ENCODE measurements at places on chromosomes 16 and 17.

DNA sequence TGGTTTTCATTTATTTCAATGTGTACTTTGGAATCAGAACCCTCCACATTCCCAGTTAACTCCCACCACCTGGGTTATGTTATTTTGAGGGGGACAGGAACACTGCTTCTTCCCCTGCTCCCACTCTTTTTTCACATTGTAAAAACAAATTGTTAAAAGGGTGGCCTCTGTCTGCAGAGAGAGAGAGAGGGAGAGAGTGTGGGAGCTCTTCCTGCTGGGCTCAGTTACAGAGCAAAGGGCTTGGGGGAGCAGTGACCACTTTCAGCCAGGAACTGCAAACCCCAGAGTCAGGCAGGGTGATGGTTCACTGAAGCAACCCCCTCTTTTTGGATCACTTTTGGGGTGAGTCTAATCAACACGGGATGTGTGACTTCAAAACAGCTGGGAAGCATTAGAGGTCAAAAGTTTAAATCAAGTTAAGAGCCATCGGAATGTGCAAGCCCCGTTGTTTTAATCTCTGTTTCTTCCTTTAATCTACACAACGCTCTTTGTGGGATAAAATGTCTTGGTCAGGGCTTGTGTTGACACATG, 577.0 kb upstream of the CDH11 start:
- DNase-seq, result no peak

DNA sequence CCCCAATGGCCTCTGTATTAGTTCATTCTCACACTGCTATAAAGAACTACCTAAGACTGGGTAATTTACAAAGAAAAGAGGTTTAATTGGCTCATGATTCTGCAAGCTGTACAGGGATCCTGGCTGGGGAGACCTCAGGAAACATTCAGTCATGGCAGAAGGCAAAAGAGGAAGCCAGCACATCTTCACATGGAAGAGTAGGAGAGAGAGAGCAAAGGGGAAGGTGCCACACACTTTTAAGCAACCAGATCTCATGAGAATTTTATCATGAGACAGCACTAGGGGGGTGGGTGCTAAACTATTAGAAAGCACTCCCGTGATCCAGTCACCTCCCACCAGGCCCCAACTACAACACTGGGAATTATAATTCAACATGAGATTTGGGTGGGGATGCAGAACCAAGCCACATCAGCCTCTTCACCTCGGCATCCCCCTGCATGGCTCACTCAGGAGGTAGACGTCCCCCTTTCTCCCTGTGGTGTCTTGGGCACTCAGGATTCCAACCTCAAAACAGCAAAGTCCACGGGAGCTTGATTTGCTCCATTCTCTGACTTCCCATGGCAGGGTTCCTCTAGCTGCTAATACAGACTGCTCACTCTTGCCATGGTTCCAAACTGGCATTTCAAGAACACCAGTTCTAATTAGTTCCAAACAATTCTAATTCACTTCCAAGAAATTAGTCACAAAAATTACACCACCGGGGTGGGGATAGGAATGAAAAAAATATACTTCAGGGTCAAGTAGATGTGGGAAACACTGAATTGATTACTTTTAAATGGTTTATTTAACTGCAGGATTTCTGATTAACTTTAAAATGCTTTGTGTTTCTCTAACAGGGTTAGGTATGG, 203.8 kb upstream of the HSBP1 start:
- DNase-seq, result no peak

GRCh38 chr16:23615805-23616204, 19.7 kb upstream of the NDUFAB1 start:
- DNase-seq, result no peak

- DNase-seq, result no peak
These were observed 191.8 kb upstream of the HSBP1 start for GRCh38 chr16:83615953-83616350.

DNA sequence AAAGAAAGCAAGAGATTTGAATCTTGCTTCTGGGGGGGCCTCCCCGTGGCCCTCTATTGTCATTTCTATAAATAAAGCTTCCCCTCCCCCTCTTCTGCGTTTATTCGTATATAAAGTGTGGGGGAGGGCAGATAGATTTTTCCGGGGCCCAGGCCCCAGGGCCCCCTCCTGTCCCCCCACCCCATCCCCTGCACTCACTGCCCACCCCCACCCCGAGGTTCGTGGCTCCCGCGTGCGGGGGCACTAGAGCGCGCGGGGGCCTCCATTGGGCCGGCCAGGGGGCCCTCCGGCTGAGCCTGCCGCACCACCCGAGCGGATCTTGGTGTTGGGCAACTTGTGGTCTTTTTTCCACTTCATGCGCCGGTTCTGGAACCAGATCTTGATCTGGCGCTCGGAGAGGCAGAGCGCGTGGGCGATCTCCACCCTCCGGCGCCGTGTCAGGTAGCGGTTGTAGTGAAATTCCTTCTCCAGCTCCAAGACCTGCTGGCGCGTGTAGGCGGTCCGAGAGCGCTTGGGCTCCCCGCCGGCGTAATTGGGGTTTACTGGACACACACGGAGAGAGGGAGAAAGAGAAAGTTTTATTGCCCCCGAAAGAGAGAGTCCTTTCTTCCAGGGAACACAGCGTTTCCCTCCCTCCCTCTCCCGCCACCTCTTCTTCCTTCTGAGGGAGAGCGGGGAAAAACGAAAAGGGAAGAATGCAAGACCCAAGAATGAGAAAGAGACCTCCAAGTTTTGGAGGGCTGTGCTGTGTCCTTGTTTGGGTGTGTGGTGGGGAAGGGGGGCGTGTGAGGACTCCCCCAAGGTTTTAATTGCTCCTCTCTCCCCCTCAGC, 1.5 kb downstream of the HOXB4 start:
- DNase-seq, result no peak

- no peak for DNase-seq
These were observed 74.5 kb upstream of the HSBP1 start for GRCh38 chr16:83733301-83733700.

DNA sequence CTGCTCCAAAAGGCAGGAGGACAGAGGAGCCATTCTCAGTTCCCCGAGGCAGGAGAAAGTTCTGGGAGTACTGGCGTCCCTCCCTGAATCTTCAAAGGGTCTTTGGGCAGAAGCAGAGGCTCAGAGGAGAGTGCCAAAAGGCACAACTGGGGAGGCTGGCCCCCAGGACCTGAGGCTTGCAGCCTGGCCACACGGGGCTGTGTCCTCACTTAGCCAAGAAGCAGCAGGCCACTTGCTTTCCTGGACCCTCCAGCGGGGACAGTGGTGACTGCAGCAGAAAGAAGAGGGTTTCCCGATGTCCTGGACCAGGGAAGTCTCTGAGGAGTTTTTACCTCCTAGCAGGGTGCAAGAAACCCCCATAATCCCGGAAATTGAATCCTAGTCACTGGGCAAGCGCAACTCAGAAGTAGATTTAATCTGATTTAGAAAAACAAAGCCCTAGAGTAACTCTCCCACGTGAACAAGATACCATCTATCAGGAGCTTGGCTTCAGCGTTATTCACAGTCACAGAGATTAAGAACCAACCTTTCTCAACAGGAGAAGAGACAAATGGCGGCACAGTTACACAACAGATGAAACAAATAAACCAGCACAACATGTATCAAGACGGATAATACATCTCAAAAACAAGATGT, 25.5 kb upstream of the BCO1 start:
- DNase-seq, result no peak

DNA sequence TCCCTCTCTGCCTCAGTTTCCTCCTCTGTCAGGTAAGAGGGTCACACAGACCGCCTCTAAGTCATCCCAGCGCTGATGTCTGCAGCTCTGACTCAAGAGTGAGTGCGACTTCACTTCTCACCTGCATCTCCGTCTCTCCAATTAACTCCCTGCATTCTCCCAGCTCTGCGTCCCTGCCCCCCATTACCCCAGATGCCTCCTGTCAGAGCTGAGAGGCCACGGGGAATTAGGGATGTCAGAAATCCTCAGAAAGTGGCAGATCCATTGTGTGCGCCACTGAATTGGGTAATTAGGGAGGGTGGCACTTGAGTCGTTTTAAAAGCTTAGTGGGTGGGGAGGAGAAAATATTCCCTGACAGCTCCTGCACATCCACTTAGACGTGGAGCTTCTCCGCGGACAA, 885.4 kb upstream of the EEF2KMT start:
- no peak for DNase-seq

- DNase-seq, result no peak
These were observed 40.7 kb upstream of the GPR139 start for GRCh38 chr16:20114356-20114755.

DNA sequence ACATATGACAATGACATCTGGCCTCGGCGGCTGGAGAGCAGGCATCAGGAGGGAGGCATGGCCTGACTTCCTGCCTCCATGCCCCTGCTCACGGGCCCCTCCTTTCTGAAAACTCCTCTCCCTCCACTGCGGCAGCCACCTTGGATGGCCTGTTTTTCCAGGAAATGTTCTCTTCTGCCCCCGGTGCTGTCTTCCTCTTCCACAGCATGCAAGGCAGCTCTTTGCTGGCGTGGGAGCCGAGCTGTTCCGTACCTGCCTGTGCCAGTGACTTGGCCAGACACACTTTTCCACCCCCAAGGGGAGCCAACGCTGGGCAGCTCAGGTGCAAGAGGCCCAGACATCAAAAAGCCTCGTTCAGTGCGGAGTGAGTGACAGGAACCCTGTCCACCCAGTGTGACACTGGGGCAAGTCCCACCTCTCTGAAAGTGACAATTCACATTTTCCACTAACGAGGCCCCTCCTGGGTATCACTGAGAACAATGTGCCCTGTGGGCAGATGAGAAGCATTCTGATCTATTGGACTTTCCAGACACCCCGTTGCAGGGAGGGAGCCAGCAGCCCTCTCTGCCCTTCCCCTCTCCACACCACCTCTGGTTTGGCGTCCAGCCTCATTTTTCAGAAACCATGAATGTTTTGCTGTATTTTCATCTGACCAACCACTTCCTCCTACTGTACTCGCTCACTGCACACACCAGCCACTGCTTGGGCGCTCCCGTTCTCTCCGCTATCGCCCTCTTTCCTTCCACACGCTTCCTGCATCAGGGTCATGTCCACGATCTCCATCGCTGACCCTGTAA, 31.2 kb downstream of the NSMCE1 start:
- peak; percentile 58 for DNase-seq

DNA sequence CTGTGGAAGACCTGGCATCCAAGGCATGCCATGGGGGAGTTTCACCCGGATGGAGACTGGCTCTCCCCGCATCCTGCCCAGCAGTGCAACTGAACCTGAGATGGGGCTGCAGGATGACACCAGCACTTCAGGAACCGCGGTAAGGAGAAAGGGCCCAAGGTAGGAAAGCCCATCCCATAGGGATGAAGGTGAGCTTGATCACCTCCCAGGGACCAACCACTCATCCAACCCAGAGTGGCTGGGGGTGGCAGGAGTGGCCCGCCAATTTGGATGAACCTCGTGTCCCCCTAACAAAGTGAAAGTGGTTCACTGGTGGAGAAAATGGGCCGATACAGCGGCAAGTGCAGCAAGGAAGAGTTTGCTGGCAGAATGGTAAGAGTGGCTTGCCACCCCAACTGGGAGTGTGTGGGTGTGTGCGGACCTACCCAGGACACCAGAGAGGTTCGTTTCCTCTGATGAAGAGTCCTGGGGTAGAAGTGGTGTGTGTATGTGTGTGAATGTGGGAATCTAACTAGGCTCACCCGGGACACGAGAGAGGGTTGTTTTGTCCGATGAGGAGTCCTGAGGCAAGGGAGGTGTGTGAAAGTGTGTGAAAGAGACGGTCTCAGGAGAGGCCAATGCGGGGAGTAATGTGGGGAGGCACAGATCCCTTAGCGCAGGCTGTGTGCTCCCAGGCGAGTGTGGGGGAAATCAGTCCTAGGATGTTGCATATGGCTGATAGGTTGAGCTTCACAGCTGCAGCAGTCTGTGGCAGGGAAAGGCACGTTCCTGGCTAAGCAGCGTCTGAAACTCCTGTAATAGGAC, 22.6 kb downstream of the ACSM1 start:
- no peak for DNase-seq

GRCh38 chr17:55261311-55261710, 3.4 kb upstream of the HLF start:
- no peak for DNase-seq

DNA sequence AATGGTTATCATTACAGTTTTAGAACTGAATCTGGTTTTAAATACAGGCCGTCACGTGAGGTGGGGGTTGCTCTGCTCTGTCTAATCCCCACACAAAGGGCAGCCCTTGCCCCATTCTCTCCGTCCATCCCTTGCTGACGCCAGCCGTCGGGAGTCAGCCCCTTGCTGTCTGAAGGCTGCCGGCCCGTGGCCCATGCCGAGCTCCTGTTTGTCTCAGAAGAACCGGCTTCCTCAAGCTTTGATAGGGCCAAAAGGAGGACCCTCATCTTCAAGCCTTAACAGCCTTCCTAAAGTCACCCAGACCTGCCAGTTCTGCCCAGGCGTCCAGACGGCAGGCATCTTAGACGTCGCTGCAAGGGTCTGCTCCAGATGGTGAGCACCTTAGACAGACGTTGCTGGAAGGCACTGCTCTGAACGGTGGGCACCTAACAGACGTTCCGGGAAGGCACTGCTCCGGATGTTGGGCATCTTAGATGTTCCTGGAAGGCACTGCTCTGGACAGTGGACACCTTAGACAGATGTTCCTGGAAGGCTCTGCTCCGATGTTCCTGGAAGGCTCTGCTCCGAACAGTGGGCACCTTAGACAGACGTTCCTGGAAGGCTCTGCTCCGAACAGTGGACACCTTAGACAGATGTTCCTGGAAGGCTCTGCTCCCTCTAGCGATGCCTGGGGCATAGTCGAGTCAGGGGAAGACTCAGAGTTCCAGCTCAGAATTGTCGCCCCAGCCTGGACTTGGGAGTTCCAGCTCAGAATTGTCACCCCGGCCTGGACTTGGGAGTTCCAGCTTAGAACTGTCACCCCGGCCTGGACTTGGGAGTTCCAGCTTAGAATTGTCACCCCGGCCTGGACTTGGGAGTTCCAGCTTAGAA, 35.1 kb upstream of the CHMP6 start:
- no peak for DNase-seq

DNA sequence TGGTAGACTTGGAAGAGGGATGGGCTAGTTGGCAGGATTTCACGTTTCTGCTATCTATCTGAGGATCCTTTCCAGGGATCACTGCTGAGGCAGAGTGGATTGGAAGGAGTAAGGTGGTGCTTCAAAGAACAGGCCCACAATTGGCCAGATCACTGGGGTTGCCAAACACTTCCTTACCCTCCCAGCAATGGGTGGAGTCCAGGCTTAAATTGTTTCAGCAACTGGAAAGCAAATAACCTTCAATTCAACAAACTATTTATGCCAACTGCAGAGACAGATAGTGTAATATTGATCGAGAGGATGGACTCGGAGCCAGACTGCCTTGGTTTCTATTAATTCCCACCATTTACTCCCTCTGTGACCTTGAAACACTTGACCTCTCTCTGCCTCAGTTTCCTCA, 2.1 kb downstream of the ARRB2 start:
- no peak for DNase-seq

DNA sequence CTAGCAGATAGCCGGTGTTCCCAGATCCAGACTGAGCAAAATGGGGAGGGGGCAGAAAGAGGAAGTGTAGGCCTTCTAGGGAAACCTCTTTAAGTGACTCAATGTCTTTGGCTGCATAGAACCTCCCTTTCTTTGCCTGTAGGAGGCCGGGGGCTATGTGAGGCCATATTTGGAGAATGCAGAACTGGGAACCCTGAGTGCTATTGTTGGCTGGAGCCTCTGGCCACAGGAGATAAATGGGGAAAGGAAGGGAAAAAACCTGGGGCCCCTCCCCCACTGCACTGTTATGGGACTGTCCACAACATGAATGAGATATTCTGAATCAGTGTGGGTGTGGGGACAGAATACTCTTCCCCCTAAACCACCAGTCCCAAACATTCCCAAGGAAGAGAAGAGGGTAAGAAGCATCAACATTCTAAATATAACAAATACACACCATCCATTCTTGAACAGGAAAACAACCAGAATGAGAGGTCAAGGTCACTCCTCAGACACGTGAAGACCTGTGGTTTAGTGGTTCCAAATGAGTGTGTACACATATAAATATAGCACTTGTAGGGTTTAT, 2.4 kb downstream of the VPS25 start:
- no peak for DNase-seq

- no peak for DNase-seq
These were observed 9.0 kb downstream of the CUEDC1 start for GRCh38 chr17:57945996-57946797.
